ENCODE measurements at places on chromosomes 3 and 15.

GRCh38 chr3:66259566-66260255 is 38.9 kb downstream of the SLC25A26 start:
- no peak for DNase-seq

- DNase-seq, result no peak
These were observed 559.8 kb upstream of the CBLB start for GRCh38 chr3:106428565-106428994.

GRCh38 chr3:10160346-10160745 is 4.4 kb upstream of the IRAK2 start:
- DNase-seq, result no peak

GRCh38 chr3:7573330-7573729 is 712.4 kb downstream of the GRM7 start:
- no peak for DNase-seq

DNA sequence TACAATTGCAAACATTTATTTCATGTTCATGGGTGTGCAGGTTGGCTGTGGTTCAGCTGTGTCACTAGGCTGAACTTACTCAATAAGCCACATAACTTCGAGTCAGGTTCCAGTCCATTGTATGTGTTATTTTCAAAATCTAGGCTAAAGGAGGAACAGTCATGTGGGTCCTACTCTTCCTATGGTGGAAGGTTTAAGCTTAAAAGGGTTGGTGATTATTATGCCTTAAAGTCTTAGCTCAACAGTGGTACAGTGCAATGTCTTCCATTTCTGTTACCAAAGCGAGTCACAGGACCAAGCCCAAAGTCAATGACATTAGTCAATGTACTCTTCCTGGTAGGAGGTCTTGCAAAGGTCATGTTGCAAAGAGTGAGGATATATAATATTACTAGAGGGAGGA is 78.2 kb downstream of the ATG7 start:
- DNase-seq, result no peak

DNA sequence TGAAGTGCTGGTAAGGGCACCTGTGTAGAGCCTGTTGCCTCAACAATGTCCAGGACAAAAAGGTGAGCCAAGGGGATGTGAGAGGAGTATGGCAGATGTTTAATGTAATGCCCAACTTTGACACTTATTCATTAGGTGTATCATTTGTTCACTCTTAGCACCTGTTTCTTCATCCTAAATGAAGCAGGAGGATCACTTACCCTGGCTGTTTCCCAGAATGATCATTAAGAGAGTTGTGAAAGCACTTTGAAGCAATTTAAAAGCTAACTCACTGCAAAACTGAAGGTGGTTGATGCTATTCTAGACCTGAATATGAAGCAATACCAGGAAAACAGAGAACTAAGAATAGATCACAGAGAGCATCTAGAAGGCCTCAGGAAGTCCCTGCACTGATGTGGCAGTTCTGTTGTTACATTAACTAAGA is 3.4 kb upstream of the HHLA2 start:
- no peak for DNase-seq

GRCh38 chr3:157589211-157589610 is 86.0 kb upstream of the VEPH1 start:
- no peak for DNase-seq

DNA sequence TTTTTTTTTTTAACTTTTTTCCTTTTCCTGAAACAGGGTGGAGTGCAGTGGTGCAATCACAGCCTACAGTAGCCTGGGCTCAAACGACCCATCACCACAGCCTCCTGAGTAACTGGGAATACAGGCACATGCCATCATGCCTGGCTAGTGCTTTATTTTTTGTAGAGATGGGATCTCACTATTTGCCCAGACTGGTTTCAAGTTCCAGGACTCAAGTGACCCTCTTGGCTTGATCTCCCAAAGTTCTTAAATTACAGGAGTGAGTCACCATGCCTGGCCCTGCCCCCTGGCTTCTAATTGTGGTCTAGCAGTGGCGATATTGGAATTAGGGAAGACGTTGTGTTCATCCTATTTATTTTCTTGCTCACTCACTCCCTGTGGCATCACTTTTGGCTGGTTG is 1138.4 kb downstream of the SI start:
- no peak for DNase-seq

DNA sequence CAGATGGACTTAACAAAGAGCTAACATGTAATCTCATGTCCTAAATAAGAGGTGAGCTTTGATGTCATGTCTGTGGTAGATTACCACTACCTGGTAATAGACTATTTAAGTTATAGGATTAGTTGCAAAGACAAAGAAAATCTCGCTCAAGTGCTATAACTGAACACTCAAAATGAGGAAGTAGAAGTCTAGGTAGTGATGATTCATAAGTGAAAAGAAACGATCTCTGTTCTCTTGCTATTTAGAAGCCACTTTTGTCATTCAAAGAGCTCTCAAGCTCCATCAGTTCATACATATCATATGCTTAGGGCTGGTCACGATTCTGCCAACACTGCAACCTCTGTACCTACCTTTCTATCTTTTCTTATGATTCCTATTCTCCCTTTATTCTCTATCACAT is 110.9 kb downstream of the EDEM1 start:
- peak; percentile 52 for DNase-seq

- DNase-seq, result peak; percentile 26
These were observed 126.5 kb downstream of the FMN1 start for GRCh38 chr15:33068007-33068481.

DNA sequence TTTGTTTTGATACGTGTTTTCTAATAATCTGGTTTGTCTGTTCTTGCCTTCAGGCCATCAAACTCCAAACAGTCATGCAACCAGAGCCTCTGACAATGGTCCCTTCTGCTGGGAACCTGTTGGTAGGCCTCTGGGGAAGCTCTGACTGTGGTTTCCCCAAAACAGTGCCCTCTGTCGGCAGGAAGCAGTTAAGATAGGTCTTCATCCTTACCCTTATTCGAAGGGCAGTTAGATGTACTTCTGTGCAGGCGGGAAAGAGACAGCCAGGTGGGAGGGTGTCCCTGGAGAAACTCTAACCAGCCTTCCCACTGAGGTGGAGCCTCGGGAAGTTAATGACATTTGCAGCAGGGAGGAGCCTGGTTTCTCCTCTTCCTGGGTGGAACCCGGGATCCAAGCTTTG is 81.6 kb upstream of the CHMP2B start:
- no peak for DNase-seq

DNA sequence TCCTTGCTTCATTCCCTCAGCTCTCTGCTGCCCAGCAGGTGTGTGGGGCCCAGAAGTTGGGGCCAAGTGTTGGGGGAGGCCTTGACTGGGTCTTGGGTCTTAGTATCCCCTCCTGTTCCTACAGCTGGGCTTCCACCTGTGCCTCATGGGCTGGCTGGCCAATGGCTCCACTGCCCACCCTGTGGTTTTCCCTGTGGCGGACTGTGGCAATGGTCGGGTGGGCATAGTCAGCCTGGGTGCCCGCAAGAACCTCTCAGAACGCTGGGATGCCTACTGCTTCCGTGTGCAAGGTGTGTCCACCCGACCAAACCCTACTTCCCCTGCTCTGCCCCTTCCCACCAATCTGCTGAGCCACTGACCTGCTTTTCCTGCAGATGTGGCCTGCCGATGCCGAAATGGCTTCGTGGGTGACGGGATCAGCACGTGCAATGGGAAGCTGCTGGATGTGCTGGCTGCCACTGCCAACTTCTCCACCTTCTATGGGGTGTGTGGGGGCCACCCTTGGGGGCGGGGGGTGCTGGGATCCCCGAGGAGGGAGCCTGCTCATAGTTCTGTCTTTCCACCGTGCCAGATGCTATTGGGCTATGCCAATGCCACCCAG is 10.9 kb downstream of the NT5DC2 start:
- DNase-seq, result no peak

DNA sequence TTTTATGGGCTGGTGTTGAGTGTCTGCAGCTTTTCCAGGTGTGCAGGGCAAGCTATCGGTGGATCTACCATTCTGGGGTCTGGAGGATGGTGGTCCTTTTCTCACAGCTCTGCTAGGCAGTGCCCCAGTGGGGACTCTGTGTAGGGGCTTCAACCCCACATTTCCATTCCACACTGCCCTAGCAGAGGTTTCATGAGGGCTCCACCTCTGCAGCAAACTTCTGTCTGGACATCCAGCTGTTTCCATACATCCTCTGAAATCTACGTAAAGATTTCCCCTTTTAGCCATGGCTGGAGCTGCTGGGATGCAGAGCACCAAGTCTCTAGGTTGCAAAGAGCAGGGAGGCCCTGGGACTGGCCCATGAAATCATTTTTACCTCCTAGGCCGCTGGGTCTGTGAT is 11.6 kb downstream of the RFX7 start:
- no peak for DNase-seq

- DNase-seq, result no peak
These were observed 24.0 kb upstream of the RAD18 start for GRCh38 chr3:8987226-8987625.

DNA sequence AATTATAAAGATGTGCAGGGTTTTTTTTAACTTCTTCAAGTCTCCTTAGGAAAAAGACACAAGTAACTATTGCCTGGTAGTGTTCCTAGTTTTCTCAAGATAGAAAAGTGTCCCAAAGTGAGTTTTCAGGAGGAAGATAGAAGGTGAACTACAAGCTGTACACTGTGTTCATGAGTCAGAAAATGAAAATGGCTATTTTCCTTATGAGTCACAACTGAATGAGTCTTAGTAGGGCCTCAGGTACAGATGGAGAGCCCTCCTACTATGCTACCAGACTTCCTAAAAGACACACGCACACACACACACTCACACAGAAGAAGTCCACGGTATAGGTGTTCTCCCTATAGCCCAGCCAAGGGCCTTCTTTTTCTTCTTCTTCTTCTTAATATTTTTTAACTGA is 3.1 kb downstream of the MYO1E start:
- no peak for DNase-seq

- DNase-seq, result peak; percentile 86
These were observed 17.5 kb upstream of the FANCD2 start for GRCh38 chr3:10008588-10009344.

DNA sequence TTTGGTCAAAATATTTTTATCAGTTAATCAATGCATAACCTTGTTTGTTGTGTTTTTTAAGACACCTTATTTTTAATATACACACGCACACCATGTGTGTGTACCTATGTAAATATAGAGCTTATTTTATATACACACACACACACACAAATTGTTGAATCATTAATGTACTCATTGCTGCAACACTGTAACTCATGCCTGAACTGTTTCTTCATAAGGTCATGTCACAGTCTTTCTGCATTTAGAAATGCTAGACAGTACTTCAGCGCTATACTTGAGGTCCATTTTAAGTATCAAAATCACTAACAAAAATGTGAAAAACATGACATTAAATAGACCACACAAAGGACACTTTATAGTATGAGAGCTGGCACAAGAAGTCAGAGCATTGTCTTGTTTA is 589.4 kb downstream of the SI start:
- no peak for DNase-seq

DNA sequence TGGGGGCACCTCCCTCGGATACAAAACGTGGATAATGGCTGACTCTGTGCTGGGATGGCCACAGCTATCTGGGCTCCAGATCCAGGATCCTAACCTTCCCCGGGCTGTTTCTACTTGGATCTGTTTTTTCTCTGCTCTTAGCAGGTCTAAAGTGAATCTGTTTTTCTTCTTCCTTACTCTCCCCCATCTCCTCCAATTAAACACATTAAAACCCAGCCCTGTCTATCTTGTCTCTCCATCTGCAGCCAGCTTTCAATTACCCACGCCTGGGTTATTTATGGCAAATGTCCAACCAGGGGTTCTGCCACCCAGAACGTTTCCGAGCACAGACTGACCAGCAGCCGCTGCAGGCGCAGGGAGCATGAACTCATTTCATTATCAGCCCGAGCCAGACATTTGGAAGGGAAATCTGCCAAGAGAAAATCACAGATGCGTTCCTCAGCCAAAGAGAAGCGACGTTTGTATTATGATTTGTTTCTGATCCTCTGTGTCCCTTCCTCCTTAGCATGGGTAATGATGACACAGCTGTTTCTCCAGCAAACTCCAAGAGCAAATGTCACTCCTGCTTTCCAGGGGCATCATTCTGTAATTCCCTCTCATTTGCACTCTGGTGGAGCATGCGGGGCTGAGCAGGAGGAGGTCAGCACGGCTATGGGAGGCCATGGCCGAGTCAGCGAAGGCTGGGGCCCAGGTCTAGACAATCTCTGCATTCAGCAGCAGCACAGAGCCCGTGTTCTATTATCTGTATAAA is 42.0 kb downstream of the UMPS start:
- no peak for DNase-seq

DNA sequence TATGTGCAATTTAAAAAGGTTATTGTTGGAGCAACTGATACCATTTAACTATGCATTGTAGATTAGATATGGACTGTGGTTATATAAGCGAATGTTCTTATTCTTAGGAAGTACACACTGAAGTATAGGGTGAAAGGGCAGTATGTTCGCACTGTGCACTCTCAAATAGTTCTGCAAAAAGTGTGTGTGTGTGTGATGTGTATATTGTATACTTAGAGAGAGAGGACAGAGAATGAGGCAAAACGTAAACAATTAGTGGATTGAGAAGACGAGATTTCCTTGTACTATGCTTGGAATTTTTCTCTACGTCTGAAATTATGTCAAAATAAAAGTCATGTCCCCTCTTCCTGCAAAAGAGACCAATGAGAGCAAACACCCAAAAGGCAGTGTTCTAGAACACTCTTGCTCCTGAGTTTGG is 30.4 kb downstream of the LSM3 start:
- no peak for DNase-seq

- no peak for DNase-seq
These were observed 80.6 kb upstream of the CHD2 start for GRCh38 chr15:92819278-92820235.

- no peak for DNase-seq
These were observed 218.0 kb downstream of the ZNF385D start for GRCh38 chr3:21533002-21533401.

DNA sequence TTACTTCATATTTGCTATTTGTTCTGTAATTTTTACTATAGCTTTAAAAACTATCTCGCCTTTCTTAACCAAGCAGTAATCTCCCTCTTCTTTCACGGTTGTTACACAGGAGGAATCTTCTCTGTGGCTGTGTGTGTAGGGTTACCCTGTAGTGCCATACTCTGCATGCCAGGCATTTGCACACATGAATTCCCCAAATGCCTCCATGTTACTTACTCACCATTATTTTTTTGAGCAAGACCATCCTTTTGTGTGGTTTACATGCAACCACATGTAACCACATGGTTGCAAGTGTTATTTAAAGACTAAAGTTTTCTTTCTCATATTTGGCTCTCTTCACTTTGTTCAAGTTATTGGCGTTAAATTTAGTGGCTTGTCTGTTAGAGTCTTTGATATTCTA is 45.5 kb downstream of the HPS3 start:
- no peak for DNase-seq

GRCh38 chr15:78479650-78480049 is 27.7 kb upstream of the HYKK start:
- DNase-seq, result no peak

- no peak for DNase-seq
These were observed 14.7 kb downstream of the PAK2 start for GRCh38 chr3:196754091-196754981.
